Activated CD8-positive, alpha-beta T cell treated with anti-CD3 and anti-CD28 coated beads, Interleukin-2, amount 10 ng/mL, durations not matched to agents 7 days and 5 days (primary cell): ENCODE measurements at places on chromosomes 6 and 20. TPM values are rescaled to one million over a fixed set of nuclear protein-coding genes. Genes with fewer than 3 reads are reported as not detected.

The MAP7 gene
- total RNA-seq: 0.45 TPM

The MYB gene
- 8.2 TPM for total RNA-seq

The PSORS1C2 gene
- total RNA-seq: not detected

DNA sequence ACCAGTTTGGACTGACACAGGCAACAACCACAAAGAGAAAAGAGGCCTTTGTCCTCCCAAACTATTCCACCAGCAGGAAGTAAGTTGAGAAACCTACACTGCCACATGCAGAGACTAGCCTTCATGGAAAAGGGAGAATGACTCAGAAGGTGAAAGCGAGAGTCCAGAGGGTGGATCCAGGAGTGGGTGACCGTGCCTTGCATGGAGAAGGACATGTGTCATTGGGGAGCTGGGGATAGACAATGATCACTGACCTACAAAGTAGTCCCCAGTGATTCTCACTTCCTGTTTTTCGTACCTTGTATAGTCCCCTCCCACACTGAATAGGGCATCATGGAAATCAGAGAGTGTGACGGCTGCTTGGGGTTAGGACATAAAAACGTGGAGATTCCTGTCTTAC is 91.9 kb downstream of the MYLK4 start:
- DNase-seq: no peak
- no peaks in the 10 kb centered on the region for H3K36me3 ChIP-seq
- H3K4me1 ChIP-seq: no peaks in the 10 kb centered on the region
- H3K27ac ChIP-seq: no peak overlapping the region
- peaks cover 10% of the 10 kb centered on the region for H3K27me3 ChIP-seq

DNA sequence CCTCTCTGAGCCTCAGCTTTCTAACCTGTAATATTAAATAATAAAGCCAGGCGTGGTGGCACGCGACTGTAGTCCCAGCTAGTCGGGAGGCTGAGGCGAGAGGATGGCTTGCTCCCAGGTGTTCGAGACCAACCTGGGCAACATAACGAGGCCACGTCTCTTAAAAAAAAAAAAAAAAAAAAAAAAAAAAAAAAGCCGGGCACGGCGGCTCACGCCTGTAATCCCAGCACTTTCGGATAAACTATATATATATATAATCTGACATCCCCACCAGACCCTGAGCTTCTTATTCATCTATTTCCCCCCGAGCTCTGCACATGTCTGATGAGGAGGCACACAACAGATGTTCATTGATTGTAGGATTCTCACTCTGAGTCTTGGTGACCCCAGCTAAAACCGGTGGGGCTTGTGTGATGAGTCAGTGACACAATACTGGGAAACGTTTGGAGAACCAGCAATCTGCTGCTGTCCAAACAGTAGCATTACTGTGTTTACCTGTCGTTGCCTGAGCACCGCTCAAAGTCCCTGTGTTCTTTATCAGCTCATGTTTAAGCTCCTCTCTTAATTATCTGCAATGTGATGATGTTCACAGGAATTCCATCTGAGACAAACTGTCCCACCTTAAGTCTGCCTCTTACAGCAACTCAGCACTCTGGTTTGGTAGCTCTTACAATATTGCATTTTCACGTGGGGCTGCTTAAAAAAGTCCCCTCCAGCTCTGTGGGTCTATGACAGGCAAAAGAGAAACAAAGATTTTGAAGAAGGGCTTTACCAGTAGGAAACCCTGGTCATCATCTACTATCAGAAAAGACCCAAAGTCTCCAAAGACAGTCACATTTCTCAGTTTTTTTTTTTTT is 1.0 kb upstream of the SPATA2 start:
- peak; percentile 26 for DNase-seq
- peak overlapping the region; percentile 100 for H3K27ac ChIP-seq
- no peaks in the 10 kb centered on the region for H3K27me3 ChIP-seq

DNA sequence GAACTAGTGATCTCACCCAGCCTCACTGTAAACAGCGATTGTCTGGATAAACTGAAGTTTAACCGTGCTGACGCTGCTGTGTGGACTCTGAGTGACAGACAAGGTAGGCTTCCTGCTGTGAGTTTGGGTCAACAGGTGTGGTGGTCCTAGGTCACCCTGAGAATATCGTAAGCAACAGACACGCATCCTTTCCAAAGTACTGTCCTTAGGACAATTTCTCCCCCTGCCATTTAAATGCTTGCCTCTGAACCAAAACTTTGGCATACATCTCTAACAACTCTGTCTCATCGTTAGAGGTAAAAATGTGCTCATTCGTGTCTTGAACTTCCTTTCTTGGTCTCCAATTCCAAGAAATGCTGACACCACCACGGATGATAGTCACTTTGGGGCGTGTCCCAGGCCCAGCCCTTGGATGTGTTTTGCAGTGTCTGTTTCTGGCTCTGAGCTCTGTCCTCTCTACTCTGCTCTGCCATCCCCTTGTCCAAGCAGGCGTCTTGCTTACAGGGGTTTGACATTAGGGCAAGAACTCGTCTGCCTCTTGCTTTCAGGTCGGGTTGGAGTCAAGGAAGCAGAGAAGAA is 95.5 kb downstream of the EYA2 start:
- DNase-seq: peak; percentile 85
- peak overlapping the region; percentile 57 for H3K4me3 ChIP-seq
- peaks cover 13% of the 10 kb centered on the region for H3K27me3 ChIP-seq
- peaks cover 56% of the 10 kb centered on the region for H3K4me1 ChIP-seq
- peaks cover 10% of the 10 kb centered on the region for H3K36me3 ChIP-seq

GRCh38 chr20:53891306-53891894 is 179.0 kb downstream of the BCAS1 start:
- H3K27me3 ChIP-seq: no peaks in the 10 kb centered on the region
- peak overlapping the region; percentile 37 for H3K27ac ChIP-seq
- peaks cover 8% of the 10 kb centered on the region for H3K36me3 ChIP-seq

- DNase-seq: no peak
- no peaks in the 10 kb centered on the region for H3K36me3 ChIP-seq
- no peak overlapping the region for H3K4me3 ChIP-seq
- no peaks in the 10 kb centered on the region for H3K4me1 ChIP-seq
Measured at GRCh38 chr20:38275815-38276550, 15.4 kb upstream of the KIAA1755 start.

DNA sequence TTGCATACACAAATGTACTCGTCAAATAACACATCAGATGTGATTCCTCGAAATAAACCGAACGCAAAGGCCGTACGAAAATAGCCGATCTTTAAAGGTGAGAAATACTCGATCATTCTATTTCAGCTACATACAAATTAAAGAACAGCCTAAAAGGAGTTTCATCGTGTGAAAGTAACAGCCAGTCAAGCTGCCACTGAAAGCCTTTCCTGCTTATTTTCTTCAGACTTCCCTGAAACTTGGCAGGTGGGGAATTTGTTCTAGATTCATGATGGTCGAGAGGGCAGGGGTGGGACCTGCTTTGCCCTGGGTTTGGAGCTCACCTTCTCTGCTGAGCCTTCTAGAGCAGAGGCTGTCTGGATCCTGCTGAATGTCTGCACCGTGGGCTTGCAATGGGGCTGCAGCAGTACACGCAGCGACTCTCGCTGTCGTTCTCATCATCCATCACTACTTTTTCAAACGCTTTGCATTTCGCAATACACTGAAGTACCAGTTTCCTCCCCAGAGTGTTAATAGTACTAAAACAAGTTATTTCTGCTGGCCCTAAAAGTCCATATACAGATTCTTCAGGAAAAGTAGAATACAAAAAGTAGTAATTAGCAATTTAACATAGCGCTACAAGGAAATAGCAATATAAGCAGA is 16.2 kb downstream of the FOXC1 start:
- no peak for DNase-seq
- H3K27me3 ChIP-seq: peaks cover 53% of the 10 kb centered on the region
- H3K27ac ChIP-seq: no peak overlapping the region

- H3K27me3 ChIP-seq: no peaks in the 10 kb centered on the region
- no peaks in the 10 kb centered on the region for H3K4me1 ChIP-seq
- no peak overlapping the region for H3K27ac ChIP-seq
Measured at GRCh38 chr6:154615483-154616025, 105.1 kb upstream of the CNKSR3 start.

GRCh38 chr20:11041396-11041795 is 367.6 kb upstream of the JAG1 start:
- H3K4me3 ChIP-seq: no peak overlapping the region
- H3K27me3 ChIP-seq: no peaks in the 10 kb centered on the region
- H3K27ac ChIP-seq: no peak overlapping the region
- H3K4me1 ChIP-seq: no peaks in the 10 kb centered on the region
- no peak for DNase-seq
